ENCODE measurements at places on chromosomes 16 and 17. TPM values are rescaled to one million over a fixed set of nuclear protein-coding genes. Genes with fewer than 3 reads are reported as not detected.

TBC1D3 gene
- total RNA-seq, result not detected

RASL10B gene
- 1.6 TPM for total RNA-seq

- no peaks in the 10 kb centered on the region for H3K27me3 ChIP-seq
- H3K27ac ChIP-seq, result no peak overlapping the region
- H3K4me3 ChIP-seq, result no peak overlapping the region
- DNase-seq, result no peak
- H3K4me1 ChIP-seq, result no peaks in the 10 kb centered on the region
These were observed 63.1 kb downstream of the BANP start for GRCh38 chr16:88014252-88014781.

GRCh38 chr17:49290690-49291359, 60.2 kb upstream of the PHOSPHO1 start:
- H3K4me1 ChIP-seq, result no peaks in the 10 kb centered on the region
- no peak overlapping the region for H3K4me3 ChIP-seq
- H3K27me3 ChIP-seq, result no peaks in the 10 kb centered on the region
- no peak for DNase-seq

DNA sequence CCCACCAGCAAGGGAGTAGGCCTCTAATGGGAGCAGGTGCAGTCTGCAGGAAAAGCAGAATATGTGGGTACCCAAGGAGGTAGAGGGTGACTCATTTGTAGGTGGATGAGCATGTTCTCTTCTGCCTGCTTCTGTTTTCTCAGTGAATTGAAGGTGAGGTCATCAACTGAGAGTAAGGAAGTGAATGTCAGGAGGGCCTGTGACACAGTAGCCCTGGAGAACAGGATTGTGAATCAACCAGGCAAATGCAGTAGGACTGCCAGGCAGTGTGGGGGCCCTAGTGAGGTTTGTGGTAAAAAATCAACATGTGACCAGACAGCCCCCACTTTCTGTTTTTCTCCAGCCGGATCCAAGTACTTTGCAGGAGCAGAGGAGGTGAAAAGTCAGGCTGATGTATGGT, 150.5 kb upstream of the SOX9 start:
- H3K27ac ChIP-seq, result no peak overlapping the region
- no peak for DNase-seq
- no peaks in the 10 kb centered on the region for H3K4me1 ChIP-seq
- no peaks in the 10 kb centered on the region for H3K36me3 ChIP-seq
- no peak overlapping the region for H3K4me3 ChIP-seq

- no peak overlapping the region for H3K4me3 ChIP-seq
- no peak overlapping the region for H3K27ac ChIP-seq
- no peaks in the 10 kb centered on the region for H3K27me3 ChIP-seq
- H3K36me3 ChIP-seq, result no peaks in the 10 kb centered on the region
- no peak for DNase-seq
- peaks cover 19% of the 10 kb centered on the region for H3K4me1 ChIP-seq
These were observed 22.0 kb downstream of the C16orf87 start for GRCh38 chr16:46808997-46809396.

- H3K27ac ChIP-seq, result no peak overlapping the region
- H3K36me3 ChIP-seq, result no peaks in the 10 kb centered on the region
- DNase-seq, result no peak
- H3K4me3 ChIP-seq, result no peak overlapping the region
These were observed 26.9 kb downstream of the USP43 start for GRCh38 chr17:9672266-9672665.

DNA sequence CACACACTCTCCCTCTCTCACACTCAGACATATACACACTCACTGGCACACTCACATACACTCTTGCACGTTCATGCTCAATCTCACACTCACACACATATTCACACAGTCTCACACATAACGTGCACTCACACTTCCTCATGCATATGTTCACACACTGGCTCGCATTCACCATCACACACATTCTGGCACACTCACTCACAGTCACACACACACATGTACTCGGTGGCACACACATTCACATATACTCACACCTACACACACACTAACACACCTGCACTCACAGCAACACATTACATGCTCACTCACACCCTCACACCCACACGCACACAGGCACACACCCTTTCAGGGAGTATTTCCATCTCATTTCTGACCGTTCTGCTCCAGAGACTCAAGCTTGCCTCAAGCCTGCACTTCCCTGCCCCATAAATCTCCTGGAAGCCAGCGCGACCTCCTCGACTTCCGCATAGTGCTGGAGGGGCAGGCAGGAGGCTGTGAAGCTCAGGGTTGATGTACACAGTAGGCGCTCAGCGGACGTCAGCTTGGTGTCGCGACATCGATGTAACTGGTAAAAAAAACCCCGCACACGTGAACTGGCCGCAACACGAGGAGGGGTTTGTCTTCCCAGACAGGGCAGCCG, 66.7 kb upstream of the FOXF1 start:
- H3K4me1 ChIP-seq, result no peaks in the 10 kb centered on the region
- no peak for DNase-seq
- H3K36me3 ChIP-seq, result no peaks in the 10 kb centered on the region
- peaks cover 20% of the 10 kb centered on the region for H3K27me3 ChIP-seq

DNA sequence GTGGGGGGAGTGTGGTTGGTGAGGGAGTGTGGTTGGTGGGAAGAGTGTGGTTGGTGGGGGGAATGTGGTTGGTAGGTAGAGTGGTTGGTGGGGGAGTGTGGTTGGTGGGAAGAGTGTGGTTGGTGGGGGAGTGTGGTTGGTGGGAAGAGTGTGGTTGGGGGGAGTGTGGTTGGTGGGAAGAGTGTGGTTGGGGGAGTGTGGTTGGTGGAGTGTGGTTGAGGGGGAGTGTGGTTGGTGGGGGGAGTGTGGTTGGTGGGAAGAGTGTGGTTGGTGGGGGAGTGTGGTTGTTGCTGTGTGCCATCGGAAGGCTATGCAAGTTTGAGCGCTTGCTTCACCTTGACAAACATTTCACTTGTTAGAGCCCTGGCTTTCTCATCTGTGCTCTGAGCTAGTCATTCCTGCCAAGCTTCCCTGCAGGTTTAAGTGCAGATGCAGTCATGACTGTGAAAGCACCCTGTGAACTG, 20.1 kb downstream of the MINK1 start:
- H3K4me1 ChIP-seq, result peaks cover 32% of the 10 kb centered on the region
- no peaks in the 10 kb centered on the region for H3K27me3 ChIP-seq
- H3K27ac ChIP-seq, result no peak overlapping the region

TBC1D3G gene
- not detected for total RNA-seq

DNA sequence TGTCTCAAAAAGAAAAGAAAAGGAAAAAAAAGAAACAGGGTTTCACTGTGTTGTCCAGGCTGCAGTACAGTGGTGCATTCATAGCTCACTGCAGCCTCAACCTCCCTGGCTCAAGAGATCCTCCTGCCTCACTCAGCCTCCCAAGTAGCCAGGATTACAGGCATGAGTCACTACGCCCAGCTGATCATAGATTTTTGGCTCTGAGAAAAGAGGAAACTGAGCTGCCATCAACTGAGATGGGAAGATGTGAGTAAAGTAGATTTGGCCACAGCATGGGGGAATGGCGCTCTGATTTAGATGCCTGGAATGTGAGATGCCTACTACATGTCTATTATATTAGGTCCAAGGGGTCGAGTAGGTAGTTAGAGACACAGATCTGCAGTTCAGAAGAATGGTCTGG, 5.9 kb upstream of the NAGS start:
- no peak for DNase-seq
- H3K27ac ChIP-seq, result no peak overlapping the region
- H3K4me3 ChIP-seq, result no peak overlapping the region

DNA sequence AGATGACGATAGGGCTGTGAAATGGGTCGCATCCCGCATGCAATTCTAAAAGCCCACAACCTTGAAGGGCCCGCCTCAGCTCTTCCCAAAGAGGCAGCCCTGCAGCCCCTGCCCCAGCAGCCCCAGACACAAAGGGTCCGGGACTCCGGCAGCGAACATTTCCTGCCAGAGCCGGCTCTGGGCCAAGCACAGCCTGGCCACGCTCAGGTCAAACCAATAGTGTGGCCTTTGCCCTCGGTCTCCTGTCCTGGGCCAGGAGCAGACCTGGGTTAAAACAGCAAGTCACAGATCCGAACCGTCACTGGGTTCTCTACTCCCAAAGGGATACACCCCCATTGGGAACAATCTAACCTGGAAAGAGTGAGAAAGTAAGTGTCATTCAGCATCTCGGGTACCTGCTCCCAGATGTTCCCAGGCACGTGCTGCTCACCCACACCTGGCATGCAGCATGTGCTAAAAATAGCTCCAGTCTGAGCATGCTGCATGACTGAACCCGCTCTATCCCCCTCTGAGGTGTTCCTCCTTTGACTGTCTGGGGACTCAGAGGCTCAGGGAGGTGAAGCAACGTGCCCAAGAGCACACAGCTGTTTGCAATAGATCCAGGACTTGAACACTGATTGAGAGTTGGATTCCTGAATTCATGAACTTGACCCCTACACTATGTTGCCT, 22.2 kb upstream of the ATP2A3 start:
- H3K36me3 ChIP-seq, result no peaks in the 10 kb centered on the region
- H3K27ac ChIP-seq, result no peak overlapping the region
- H3K4me3 ChIP-seq, result no peak overlapping the region
- DNase-seq, result no peak
- H3K4me1 ChIP-seq, result no peaks in the 10 kb centered on the region

GRCh38 chr17:9402590-9403199, 172.9 kb downstream of the STX8 start:
- peak; percentile 8 for DNase-seq
- H3K4me3 ChIP-seq, result no peak overlapping the region

HIC1 gene
- 32.4 TPM for total RNA-seq

ESRP2 gene
- 0.50 TPM for total RNA-seq

GRCh38 chr16:89326721-89327120, 109.2 kb downstream of the ZNF778 start:
- peak overlapping the region; percentile 89 for H3K27ac ChIP-seq
- H3K36me3 ChIP-seq, result no peaks in the 10 kb centered on the region
- peak; percentile 57 for DNase-seq
- H3K4me1 ChIP-seq, result peaks cover 80% of the 10 kb centered on the region

GRCh38 chr17:49630113-49630900, 47.6 kb downstream of the SPOP start:
- no peak for DNase-seq
- H3K4me1 ChIP-seq, result peaks cover 71% of the 10 kb centered on the region
- H3K27ac ChIP-seq, result no peak overlapping the region

DNA sequence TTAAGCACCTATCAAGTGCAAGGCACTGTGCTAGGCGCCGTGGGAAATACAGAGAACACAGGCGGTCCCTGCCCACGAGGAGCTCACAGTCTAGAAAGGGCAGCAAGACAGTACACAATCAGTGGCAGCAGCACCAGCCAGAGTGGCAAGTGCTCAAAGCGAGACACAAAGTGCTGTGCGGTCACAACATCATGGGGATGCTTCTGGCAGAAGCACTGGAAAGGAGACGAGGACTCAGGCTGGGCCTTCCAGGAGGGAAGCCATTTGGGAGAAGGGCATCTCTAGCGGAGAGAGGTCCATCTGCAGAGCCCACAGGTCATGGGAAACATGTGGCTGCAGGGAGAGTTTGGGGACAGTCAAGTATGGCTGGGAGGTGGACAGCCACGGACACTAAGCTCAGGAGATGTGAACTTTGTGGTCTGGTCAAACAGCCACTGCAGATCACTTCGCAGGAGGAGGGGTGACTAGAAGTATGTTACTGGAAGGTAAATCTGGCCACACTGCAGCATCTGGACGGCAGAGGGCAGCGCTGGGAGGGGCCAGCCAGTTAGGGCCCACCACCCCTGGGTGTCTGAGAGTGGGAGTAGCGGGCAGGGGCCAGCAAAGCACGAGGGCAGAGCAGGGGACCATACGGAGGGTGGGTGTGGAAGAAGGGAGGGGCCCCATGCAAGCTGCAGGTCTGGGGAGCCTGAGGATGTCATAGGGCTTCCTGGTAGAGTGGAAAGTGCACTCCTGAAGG, 71.1 kb downstream of the N4BP1 start:
- H3K27ac ChIP-seq, result no peak overlapping the region
- H3K4me1 ChIP-seq, result peaks cover 31% of the 10 kb centered on the region
- H3K27me3 ChIP-seq, result no peaks in the 10 kb centered on the region
- DNase-seq, result no peak
